Adipocyte (in vitro differentiated cells): ENCODE measurements at places on chromosomes 12 and 14.

- no peak for DNase-seq
These were observed 2.8 kb downstream of the NXPH4 start for GRCh38 chr12:57219205-57219992.

DNA sequence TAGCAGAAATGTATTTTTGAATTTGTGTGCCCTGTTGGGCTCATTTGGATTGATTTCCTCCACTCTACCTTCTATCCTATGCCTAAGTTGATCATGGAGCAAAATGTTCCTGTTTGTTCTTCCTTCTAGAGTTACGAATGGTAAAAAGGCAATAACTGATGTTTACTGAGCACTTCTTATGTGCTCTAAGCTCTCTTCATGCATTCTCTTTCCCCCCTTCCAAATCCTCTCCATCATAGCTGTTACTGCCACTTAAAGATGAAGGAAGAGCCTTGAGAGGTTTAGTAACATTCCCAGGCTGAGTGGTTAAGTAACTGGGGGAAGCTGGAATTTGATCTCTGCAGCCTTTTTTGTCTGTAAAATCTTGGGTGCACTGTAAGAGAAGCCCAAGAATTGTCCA, 60.1 kb downstream of the CHST11 start:
- no peak for DNase-seq

- DNase-seq: peak; percentile 29
These were observed 723.4 kb upstream of the MDGA2 start for GRCh38 chr14:48398675-48399282.

GRCh38 chr12:101430456-101430855, 22.9 kb upstream of the ARL1 start:
- no peak for DNase-seq

GRCh38 chr14:22262881-22263280, 326.1 kb downstream of the DAD1 start:
- DNase-seq: no peak

DNA sequence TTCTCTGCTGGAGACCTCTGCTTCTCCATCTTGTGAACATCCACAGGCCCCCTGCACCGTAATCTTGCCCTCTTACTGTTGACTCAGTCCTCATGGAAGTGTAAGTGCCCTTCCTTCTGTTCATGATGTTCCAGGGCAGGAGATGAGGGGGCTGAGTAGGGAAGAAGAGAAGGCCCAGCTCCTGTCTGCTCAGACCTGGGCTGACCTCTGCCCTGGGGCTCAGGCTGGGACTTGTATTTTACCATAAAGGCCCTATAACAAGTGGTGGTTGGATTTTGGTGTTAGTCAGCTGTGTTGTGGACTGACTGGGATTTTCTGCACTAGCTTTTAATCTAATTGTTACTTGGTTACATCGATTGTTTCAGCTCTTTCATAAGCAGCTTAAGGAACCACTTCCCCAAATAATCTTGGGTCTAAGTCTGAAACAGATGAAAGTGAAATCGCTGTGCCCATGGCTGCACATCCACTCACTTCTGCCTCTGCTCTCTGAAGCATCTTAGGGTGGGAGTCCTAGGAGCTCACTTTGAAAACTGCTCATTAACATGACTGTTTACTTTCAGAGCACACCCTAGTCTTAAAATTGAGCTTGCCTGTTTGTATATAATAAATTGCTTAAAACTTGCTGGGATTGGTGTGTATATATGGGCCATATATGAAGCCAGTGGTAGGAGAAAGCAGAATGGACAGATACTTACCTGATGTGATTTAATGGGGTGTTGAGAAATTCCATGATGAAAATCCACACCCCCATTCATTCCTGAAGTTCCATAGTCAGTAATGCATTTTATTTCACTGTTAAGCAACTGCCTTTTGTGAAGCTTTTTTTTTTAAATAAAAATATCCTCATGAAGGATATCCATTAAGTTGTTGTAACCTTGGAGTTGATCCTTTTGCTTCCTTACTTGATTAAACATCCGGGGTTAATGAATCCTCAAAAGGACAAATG, 17.7 kb downstream of the C12orf71 start:
- DNase-seq: peak; percentile 21

- DNase-seq: no peak
These were observed 488.3 kb upstream of the FLRT2 start for GRCh38 chr14:85041618-85042017.

GRCh38 chr12:113727651-113728061, 238.5 kb downstream of the RBM19 start:
- DNase-seq: peak; percentile 4

DNA sequence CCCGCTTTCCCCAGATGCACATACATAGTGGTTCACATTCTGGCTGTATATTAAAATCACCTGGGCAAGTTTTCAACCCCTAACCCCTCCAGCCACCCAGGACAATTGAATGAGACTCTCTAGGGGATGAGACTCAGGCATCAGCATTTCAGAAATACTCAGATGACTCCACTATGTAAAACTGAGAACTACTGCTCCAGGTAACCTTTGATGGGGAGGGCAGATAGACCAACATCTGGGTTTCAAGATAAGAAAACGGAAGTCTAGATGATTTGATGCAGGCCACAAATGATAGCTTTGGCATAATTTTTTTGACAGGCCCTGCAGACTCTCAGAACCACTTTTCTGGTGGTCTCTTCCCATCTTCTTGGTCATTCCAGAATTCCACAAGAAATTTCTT, 341.1 kb downstream of the EMP1 start:
- no peak for DNase-seq

GRCh38 chr14:87286191-87286590, 706.8 kb downstream of the GALC start:
- DNase-seq: no peak

GRCh38 chr14:32590157-32590556, 261.1 kb downstream of the AKAP6 start:
- peak; percentile 50 for DNase-seq
